RKO (cell line): ENCODE measurements at places on chromosomes 11 and 22.

DNA sequence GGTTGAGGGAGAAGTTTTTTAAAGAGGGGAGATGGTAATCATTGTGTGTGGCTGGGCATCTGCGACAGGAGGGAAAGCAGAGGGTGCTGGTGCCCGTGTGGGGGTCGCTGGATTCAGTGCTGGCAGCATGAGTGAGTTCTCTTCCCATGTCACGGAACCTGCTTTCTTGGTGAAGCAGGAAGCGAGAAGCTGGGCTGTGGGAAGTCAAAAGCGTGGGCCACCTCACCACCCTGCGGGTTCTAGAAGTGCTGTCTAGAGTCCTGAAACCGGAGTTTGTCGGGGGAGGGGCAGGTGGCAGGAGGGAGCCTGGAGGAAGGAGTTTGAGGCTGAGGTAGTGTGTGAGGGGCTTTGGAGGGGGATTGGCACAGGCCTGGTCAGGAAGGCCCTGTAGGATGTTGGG, 14.2 kb downstream of the SART1 start:
- no peak for DNase-seq

DNA sequence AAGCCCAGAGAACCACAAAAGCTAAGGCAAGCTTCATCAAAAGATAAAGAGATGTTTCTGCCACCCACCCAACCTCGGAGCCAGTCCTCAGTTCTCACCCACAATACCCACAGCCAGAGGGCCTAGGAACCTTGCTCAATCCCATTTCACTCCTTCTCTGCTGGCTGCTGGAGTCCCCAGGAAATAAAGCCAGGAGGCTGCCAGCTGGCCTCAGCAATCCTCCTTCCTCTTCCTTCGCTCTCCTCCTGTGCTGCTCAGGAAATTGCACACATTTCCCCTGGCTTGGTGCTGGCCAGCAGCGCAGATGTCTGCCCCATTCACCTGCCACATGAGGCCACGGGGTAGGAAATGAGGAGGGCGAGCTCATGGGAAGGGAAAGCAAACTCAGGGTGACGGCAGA, 91.8 kb upstream of the LDLRAD3 start:
- no peak for DNase-seq

GRCh38 chr11:83284501-83285150, 1.5 kb downstream of the CCDC90B start:
- DNase-seq, result peak; percentile 7

DNA sequence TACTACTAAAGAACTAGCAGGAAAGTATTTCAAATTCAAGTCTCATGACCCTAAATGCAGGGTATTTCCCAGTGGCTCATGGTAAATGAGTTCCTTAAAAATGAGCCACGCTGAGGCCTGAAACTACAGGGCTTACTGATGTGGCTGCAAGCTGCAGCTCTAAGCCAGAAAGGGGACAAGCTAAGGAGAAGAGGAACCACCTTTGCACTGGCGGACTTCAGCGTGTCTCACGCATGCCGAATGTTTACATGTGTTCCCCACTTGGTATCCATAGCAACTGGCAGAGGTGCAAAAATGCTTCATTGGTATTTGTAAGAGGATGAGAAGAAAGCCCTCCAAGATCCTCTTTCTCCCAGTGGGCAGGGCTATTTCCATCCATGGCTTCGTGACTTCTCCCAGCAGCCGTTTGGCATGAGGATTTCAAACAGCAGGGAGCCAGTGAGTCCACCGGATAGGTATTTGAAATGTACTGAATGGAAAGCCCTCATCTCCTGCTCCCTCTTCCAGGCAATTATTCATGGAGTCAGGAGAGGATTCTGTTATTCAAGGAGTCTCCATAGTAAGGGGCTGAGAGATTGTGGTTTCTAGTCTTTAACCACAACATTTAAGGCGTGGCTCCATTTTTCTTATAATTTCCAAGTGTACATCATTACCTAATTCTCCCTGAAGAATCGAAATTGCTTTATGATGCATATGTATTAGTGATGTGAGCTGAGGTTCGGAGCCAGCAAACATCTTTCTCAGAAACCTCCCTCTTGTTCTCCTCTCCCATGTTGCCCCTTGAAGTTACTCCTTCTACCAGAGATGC, 55.3 kb upstream of the CD44 start:
- no peak for DNase-seq

GRCh38 chr11:83791557-83791956, 505.4 kb upstream of the CCDC90B start:
- no peak for DNase-seq

DNA sequence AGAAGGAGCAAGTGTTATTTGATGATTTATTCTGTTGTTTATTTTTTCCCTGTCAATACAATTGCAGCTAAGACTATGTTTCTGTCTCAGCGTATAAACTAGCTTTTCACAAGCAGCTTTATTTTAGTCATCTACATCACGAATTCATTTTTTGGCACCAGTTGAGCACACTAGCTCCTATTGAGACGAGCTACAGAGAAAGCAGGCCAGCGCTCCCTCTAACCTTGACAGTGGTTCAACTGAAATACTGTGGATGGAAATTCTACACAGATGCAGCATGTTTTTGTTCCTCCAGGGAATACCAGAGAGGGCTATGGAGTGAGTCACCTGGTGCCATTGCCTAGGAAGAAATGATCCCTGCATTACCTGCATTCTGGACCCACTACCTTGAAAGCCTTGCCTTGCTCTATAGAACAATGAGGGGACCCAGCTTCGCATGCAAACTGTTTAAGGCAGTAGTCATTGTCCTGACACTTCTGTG, 108.2 kb upstream of the ARHGAP42 start:
- no peak for DNase-seq

GRCh38 chr11:44861849-44862557, 88.7 kb downstream of the TP53I11 start:
- peak; percentile 93 for DNase-seq

DNA sequence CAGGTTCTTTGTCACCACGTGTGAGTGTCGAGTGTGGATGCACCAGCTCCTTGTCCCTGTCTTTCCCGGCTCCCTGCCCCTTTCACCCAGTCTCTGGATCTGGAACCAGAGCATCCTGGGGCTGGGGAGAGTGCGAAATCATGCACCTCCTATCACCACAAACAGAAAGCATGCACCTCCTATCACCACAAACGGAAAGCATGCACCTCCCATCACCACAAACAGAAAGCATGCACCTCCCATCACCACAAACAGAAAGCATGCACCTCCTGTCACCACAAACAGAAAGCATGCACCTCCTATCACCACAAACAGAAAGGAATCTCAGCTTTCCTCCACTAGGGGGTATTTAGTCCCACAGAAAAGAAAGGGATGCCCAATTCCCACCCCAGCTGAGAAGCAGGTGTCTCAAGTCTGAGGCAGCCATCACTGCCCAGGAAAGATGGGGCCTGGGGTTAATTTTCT, 5.9 kb upstream of the GLB1L3 start:
- peak; percentile 46 for DNase-seq

DNA sequence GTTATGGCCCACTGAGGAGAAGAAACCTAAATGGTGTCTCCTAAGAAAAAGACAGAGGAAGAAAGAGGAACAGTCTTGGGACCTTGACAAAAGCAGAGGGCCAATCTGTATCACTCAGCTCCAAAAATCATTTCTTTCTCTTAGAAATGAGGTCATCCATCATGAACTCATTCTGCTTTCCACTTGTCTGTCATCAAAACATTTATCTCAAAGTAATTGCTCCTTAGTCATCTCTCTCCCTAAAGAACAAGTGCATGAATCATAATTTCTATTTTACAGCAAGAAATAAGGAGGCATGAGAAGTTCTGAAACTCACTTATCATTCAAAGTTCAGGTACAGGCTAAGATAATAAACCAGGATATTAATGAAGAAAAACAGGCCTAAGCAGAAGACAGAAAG, 375.6 kb downstream of the KCNA4 start:
- peak; percentile 67 for DNase-seq

GRCh38 chr11:133524488-133524887, 7.8 kb downstream of the OPCML start:
- no peak for DNase-seq

- DNase-seq, result no peak
Measured at GRCh38 chr22:47111626-47112581, 349.5 kb downstream of the TBC1D22A start.

DNA sequence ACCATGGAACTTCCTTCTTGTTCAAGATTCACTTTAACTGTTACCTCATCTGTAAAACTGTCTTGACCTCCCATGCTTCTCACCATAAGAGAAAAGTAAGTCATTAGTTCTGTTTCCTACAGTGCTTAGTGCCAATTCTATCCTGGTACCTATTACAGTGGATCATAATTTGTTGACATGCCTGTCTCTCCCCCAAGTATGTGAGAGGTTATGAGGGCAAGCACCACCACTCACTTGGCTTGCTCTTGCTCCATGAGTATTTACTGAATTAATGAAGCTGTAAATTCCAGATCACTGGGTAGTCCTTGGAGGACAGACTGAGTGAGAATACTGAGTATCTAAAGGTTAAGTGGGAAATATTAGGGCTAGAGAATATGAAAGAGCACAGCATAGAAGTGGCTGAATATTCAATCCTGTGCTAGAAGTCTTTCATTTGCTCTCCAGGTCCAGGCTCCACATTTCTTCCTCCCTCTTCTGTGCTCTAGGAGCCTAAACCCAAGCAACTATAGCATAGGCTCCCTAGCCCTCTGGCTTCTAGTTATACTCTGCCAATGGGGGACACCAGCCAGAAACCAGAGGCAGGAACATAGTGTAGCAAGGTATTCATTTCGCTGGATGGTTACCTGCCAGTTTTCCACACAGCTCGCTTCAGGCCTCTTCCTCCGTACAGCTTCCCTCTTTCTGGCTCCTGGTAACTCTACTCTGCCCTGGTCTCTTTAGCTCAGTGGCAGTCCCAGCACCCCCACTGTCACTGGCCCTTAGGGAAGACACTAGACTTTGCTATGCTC, 118.2 kb upstream of the SLC5A12 start:
- no peak for DNase-seq
